CD4-positive, CD25-positive, alpha-beta regulatory T cell (primary cell): ENCODE measurements at places on chromosomes 5 and 9.

- no peaks in the 10 kb centered on the region for H3K36me3 ChIP-seq
- DNase-seq, result no peak
- no peak overlapping the region for H3K4me3 ChIP-seq
- no peak overlapping the region for H3K27ac ChIP-seq
Measured at GRCh38 chr5:147015405-147015804, 136.8 kb upstream of the PPP2R2B start.

- H3K4me1 ChIP-seq, result peaks cover 43% of the 10 kb centered on the region
- H3K27ac ChIP-seq, result no peak overlapping the region
- no peaks in the 10 kb centered on the region for H3K36me3 ChIP-seq
Measured at GRCh38 chr5:142360607-142361120, 35.8 kb upstream of the SPRY4 start.

DNA sequence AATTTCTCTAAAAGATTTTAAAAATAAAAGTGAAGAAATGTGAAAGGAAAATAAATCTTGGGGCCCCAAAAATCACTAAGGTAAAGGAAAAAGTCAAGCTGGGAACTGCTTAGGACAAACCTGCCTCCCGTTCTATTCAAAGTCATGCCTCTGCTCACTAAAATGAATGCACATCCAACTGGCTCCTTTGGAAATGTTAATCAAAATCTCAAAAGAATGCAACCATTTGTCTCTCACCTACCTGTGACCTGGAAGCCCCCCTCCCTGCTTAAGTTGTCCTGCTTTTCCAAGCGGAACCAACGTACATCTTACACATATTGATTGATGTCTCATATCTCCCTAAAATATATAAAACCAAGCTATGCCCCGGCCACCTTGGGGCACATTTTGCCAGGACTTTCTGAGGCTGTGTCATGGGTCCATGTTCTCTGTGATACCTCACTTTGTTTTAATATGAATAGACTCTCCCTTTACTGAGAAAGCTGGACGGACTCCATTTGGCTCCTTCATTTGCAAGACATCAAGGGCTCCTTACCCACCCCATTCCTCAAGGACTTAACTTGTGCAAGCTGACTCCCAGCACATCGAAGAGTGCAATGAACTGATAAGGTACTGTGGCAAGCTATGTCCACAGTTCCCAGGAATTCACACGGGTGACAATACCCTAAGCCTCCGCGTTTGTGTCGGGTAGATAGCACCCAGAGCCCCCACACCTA lies 164.3 kb downstream of the SMC2 start:
- no peaks in the 10 kb centered on the region for H3K27me3 ChIP-seq
- no peak overlapping the region for H3K4me3 ChIP-seq
- no peak for DNase-seq
- no peaks in the 10 kb centered on the region for H3K4me1 ChIP-seq
- H3K27ac ChIP-seq, result no peak overlapping the region

GRCh38 chr9:87300915-87301314 lies 196.8 kb upstream of the DAPK1 start:
- H3K4me3 ChIP-seq, result no peak overlapping the region
- no peak overlapping the region for H3K27ac ChIP-seq
- no peaks in the 10 kb centered on the region for H3K36me3 ChIP-seq
- DNase-seq, result no peak

DNA sequence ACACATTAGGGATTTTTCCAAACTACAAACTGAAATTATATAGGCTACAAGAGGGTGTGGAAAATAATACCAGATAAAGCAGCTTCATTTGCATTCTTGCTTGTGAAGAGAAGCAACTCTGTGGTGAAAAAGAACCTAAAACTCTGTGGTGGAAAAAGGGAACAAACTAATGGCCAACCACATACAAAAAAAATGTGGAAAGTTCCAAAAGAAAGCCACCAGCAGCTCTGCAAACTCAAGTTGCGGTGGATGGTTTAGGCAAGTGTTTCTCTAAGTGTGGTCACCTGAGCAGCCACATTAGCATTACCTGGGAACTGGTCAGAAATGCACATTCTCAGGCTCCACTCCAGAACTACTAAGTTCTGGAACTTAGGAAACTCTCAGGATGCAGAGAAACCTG lies 586.4 kb downstream of the ACTL7B start:
- no peaks in the 10 kb centered on the region for H3K36me3 ChIP-seq
- DNase-seq, result no peak
- H3K27me3 ChIP-seq, result no peaks in the 10 kb centered on the region
- H3K27ac ChIP-seq, result no peak overlapping the region
- no peak overlapping the region for H3K4me3 ChIP-seq
- H3K4me1 ChIP-seq, result no peaks in the 10 kb centered on the region

GRCh38 chr5:174093123-174093522 lies 47.6 kb downstream of the NSG2 start:
- H3K4me1 ChIP-seq, result no peaks in the 10 kb centered on the region
- no peak for DNase-seq
- no peak overlapping the region for H3K4me3 ChIP-seq
- H3K27ac ChIP-seq, result no peak overlapping the region
- H3K27me3 ChIP-seq, result peaks cover 2% of the 10 kb centered on the region

- no peaks in the 10 kb centered on the region for H3K27me3 ChIP-seq
- no peaks in the 10 kb centered on the region for H3K36me3 ChIP-seq
- no peak overlapping the region for H3K4me3 ChIP-seq
- no peak overlapping the region for H3K27ac ChIP-seq
- DNase-seq, result no peak
- H3K4me1 ChIP-seq, result peaks cover 12% of the 10 kb centered on the region
Measured at GRCh38 chr5:157457391-157457790, 2.6 kb upstream of the NIPAL4 start.

DNA sequence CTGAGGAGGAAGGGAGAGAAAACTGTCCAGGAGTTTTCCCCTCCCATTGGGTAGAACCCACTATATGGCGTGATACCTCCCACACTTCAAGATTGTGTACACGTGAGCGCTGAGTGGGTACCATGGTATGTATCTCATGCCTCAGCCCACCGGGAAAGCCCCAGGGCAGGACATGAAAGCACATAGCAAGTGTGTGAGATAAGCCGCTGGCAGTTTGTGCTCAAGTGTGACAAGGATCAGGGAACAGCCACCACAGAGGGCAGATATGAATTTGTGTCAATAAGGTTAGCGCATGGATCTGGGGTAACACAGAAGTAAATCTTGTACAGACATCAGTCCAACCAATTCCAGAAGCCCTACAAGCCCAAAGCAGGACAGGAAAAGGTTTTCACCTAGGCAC lies 42.6 kb upstream of the NAA35 start:
- no peaks in the 10 kb centered on the region for H3K4me1 ChIP-seq
- DNase-seq, result no peak
- H3K36me3 ChIP-seq, result no peaks in the 10 kb centered on the region
- H3K4me3 ChIP-seq, result no peak overlapping the region

- H3K36me3 ChIP-seq, result no peaks in the 10 kb centered on the region
- no peak overlapping the region for H3K27ac ChIP-seq
- H3K4me1 ChIP-seq, result no peaks in the 10 kb centered on the region
- no peak overlapping the region for H3K4me3 ChIP-seq
Measured at GRCh38 chr5:105042623-105043022, 1480.0 kb upstream of the NUDT12 start.

DNA sequence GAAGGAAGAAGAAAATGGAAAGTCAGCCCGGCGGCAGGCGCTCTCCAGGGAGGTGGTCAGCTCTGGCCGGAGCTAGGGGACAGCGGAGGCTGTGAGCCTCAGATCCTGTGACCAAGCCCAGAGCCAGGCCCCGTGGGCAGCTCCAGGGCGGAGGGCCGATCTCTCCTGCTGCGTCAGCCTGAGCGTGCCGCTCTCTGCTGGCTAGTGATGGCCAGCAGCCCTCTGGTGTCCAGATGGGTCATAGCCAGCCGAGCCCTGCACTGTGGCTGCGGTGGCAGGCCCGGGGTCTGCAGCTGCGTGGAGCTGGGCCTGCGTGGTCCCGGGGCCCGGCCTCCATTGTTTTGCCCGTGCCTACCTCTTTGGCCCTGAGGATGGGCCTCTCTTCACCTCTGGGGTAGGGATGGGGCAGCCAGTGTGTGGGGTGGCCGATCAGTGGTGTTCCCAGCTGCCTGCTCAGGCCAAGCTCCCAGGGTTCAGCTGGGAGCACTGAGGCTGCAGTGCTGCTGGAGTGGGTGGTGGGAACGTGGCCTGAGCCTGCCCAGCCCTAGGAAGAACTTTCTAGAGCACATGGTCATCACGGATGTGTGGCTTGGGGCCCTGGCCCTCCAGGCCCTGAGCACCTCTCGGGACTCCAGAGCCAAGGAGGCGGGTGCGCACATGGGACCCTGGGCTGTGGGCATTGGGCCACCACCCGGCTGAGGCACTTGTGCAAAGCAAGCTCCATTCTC lies 17.1 kb upstream of the NRARP start:
- H3K4me3 ChIP-seq, result no peak overlapping the region
- H3K4me1 ChIP-seq, result peaks cover 36% of the 10 kb centered on the region
- no peak for DNase-seq
- H3K27ac ChIP-seq, result no peak overlapping the region

DNA sequence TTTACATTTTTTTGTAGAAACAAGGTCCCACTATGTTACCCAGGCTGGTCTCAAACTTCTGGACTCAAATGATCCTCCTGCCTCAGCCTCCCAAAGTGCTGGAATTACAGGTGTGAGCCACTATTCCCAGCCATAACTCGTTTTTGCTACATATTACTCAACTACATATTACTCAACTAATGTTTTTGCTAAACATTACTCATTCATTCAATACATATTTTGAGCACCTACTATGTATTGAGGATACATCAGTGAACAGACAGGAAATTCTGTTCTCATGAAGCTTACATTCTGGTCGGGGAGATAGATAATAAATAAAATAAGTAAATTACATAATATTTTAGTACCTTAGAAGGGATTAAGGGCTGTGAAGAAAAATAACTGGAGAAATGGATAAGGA lies 34.9 kb upstream of the STOM start:
- H3K4me1 ChIP-seq, result no peaks in the 10 kb centered on the region
- H3K36me3 ChIP-seq, result no peaks in the 10 kb centered on the region
- no peak overlapping the region for H3K4me3 ChIP-seq
- H3K27me3 ChIP-seq, result peaks cover 7% of the 10 kb centered on the region
- no peak overlapping the region for H3K27ac ChIP-seq

GRCh38 chr5:13919087-13919486 lies 25.4 kb downstream of the DNAH5 start:
- H3K36me3 ChIP-seq, result no peaks in the 10 kb centered on the region
- DNase-seq, result no peak
- no peaks in the 10 kb centered on the region for H3K27me3 ChIP-seq
- H3K27ac ChIP-seq, result no peak overlapping the region

- H3K4me1 ChIP-seq, result no peaks in the 10 kb centered on the region
- no peak for DNase-seq
- H3K27ac ChIP-seq, result no peak overlapping the region
- peaks cover 6% of the 10 kb centered on the region for H3K27me3 ChIP-seq
- no peak overlapping the region for H3K4me3 ChIP-seq
Measured at GRCh38 chr5:160167624-160168165, 48.4 kb upstream of the PWWP2A start.

GRCh38 chr9:80561526-80561925 lies 989.8 kb downstream of the TLE4 start:
- no peaks in the 10 kb centered on the region for H3K4me1 ChIP-seq
- no peaks in the 10 kb centered on the region for H3K36me3 ChIP-seq
- H3K27ac ChIP-seq, result no peak overlapping the region

DNA sequence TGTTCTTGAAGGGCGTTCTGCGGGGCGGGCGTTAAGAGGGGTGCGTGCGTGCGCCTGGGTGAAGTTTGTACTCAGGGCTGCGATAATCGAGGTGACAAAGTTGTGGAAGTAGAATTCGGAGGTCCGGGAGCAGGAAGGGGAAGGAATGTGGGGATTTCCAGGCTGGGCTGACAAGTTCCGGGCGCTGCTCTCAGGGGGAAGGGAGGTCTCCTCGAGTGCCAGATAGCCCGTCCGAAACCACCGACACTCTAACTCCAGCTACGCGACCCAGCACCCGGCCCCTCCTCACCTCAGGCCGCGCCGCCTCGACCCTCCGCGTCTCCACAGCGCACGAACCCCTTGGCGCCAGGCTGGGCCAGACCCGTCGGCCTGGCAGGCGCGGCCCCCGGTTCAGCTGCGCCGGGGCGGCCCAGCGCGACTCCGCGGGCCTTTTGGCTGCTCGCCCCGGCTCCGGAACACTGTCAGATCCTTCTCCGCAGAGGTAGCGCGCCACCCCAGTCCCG lies at the start of gene IL6ST:
Gene IL6ST, minus strand, starts transcription at position 469 of the 503 bp plus-strand sequence. CDS start 18,685 bp downstream, outside the sequence.
- H3K27me3 ChIP-seq, result no peaks in the 10 kb centered on the region
- no peaks in the 10 kb centered on the region for H3K36me3 ChIP-seq
- DNase-seq, result peak; percentile 74

- no peak for DNase-seq
- H3K27ac ChIP-seq, result no peak overlapping the region
- no peak overlapping the region for H3K4me3 ChIP-seq
- no peaks in the 10 kb centered on the region for H3K4me1 ChIP-seq
- H3K27me3 ChIP-seq, result no peaks in the 10 kb centered on the region
Measured at GRCh38 chr5:89067362-89067761, 184.4 kb upstream of the MEF2C start.

DNA sequence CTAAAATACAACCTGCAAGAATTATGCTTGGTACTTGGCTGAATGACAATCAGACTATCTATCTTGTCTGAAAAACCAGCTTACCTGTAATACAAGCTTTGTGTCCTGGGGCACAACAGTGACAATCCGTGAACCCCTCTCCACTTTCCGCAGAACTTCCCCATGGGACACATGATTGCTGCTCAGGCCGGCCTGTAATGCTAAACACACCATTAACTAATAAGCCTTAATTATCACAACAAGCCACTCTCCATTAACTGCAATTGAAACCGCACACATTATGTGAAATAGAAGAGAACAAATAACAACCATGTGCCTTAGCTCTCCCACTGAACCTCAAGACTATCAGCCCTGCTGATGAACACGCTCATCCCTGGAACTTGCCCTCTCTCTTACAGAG lies 33.7 kb downstream of the ELP1 start:
- no peak overlapping the region for H3K4me3 ChIP-seq
- H3K27ac ChIP-seq, result no peak overlapping the region
- no peaks in the 10 kb centered on the region for H3K4me1 ChIP-seq

GRCh38 chr9:135346438-135347050 lies 133.0 kb upstream of the PPP1R26 start:
- H3K36me3 ChIP-seq, result no peaks in the 10 kb centered on the region
- H3K4me1 ChIP-seq, result no peaks in the 10 kb centered on the region
- no peaks in the 10 kb centered on the region for H3K27me3 ChIP-seq
- DNase-seq, result no peak
- no peak overlapping the region for H3K4me3 ChIP-seq

- H3K4me3 ChIP-seq, result no peak overlapping the region
- no peaks in the 10 kb centered on the region for H3K27me3 ChIP-seq
- H3K4me1 ChIP-seq, result peaks cover 31% of the 10 kb centered on the region
- H3K36me3 ChIP-seq, result no peaks in the 10 kb centered on the region
- no peak for DNase-seq
Measured at GRCh38 chr9:137391411-137391754, 31.6 kb downstream of the EXD3 start.
